Nucleus accumbens (tissue), 56 donors: ENCODE measurements at places on chromosomes 12 and 14.

- DNase-seq, result no peak
Measured at GRCh38 chr12:53171725-53172329, 8.7 kb upstream of the ZNF740 start.

DNA sequence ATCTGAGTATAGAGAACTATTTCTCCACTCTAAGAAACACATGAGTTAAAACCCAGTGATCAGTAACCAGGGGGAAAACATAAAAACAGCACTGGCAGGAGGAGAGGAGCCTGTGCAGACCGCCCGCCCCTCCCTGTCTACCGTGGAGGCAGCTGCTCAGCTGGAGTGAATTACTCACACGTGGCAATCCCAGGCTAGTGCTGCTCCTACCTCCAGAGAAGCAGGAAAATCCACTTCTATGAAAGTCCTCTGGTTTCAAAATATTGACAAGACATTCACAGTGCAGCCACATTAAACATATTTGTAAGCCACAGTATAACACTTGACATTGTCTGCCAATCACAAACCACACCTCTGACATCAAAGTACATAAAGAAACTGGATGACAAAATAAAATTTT lies 16.7 kb downstream of the TMEM132D start:
- DNase-seq, result no peak

- DNase-seq, result no peak
Measured at GRCh38 chr12:59665701-59666100, 69.9 kb downstream of the SLC16A7 start.

GRCh38 chr12:24418157-24418556 lies 468.7 kb upstream of the SOX5 start:
- no peak for DNase-seq

DNA sequence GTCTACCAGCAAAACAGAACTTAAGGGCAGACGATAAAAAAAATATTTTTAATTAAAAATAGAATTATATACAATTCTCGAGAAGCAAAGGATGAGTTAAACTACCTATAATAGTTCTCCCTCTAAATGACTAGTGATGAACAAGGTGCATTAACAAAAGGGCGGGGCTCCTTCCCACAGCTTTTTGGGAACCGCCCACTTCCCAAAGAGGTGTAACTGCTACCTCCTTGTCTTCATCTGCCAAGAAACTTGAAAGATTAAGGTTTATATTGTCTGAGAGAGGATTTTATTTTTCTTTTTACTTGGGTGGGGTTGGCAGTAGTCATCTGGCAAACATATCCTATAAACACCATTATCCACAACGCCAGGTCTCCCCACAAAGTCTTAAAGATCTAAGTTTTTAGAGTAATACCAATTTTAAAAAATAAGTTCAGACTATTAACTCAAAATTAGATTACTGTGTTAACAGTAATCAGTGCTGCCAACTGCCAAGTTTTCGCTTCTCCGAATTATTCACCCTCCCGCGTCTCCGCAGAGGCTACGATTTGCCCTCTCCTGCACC lies 938 bp downstream of the RALGAPA1 start:
- DNase-seq, result no peak

DNA sequence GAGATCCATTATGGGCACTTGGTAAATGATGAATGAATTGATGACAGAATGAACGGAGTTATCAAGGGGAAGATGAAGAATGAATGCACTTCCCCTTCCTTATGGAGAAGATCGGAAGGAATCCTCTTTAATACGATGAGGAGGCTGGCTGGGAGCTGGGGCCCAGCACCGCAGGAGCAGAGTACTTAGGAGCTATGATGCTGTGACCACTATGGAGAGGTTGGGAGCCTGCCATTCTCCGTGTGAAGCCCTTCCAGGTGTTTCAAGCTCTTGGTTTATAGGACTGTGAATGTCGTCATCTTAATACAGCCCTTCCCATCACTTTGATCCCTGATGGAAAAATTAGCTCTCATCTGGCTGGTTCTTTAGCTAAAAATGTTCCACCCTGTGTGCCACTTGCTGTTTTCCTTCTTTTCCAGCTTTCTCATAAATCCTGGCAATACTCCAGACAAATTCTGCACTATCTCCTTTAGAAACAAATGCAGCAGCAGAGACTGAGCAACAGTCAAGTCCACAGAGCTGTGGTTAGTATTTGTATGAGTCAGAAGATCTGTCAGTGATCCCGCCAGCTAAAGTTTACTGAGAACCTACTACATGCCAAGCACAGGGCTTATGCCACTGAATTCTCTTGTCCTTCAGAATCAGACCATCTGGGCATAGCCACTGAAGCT lies 263.1 kb upstream of the CRY1 start:
- DNase-seq, result no peak

DNA sequence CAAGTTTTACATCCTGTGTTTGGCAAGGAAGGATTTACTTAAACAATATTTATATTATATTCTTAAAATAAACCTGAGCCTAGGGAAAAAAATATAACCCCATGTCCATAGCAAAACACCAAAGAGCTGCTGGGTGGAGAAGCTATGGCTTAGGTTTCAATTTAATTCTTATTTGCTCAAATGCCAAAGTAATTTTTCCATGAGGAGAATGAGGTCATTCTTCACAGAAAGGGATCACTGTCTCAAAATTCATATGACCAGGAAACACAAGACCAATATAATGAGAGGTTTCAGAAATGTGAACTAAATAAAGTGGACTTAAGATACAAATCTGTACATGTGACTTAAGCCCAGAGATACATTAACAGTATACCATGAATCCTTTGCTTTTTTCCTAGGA lies 195.0 kb downstream of the PHLDA1 start:
- no peak for DNase-seq

DNA sequence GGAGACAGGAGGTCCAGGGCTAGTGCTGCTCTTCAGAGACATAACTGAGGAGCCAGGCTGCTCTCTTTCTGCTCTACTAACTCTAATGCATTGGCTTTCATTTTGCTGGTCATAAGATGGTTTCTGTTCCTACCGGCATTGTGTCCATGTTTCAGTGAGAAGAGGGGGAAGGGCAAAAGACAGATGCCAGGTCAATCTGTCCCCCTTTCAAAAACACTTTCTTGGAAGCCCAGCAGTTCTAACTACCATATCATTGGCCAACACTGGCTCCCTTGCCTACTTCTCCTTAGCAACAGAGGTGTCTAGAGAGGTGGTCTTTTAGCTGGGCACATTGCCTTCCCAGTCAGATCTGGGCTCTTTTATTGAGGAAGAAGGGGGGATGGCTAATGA lies 63.9 kb downstream of the TGFB3 start:
- DNase-seq, result no peak

DNA sequence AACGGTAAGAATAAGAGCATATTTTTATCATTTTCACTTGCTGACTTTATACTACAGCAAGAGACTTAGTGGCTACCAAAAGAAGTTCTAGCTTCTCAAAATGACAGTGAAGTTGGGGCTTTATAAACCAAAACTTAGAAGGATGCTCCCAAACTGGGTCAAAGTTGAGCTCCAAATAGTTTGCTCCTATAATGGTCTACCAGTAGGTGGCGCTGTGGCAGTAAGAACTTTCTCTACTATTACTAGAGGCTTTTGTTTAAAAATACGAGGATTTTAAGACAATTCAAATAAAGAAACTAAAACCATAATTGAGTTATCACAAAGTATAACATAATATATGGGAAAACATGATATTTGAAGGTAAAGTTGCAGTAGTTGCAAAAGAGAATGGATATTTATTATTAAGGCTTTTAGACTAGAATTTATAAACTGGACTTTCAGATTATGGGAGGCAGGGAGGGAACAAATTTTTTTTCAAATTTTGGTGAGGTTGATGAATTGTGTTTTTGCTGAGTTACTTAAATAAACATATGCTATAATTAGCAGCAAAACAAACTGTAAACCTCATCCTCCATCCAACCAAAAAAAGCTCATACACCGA lies 75.0 kb downstream of the TGFB3 start:
- DNase-seq, result no peak

GRCh38 chr14:72921396-72921795 lies 4.9 kb upstream of the DCAF4 start:
- no peak for DNase-seq

DNA sequence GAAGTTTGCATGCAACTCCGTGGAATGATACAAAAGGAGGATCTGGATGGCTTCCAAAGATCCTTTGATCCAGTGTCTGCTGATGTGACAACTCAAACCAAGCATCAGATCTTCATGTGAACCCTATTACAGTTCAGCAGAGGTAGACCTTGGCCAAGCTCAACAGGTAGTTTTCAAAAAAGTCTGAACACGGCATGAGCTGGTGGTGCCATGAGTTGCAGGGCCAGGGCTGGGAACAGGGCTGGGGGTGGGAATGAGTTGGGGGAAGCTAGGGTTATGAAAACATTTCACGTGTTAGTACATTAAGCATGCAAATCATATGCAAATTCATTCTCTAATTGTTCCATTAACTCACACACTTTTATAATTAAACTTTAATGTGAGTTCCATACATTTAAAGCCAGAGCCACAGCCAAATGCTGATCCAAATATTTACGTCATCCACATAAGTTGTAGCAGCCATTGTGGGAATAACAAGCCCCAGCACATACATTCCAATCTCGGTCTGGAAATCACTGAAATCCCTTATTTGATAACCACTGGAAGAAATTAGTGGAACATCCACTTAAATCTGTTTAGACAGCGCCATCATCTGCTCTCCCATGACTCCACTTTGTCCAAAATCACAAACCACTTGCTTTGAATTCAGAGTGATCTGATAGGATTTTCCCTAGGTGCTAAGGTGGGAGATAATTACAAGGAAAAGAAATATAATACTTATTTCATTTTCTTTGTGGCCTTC lies 158.5 kb downstream of the APAF1 start:
- no peak for DNase-seq

GRCh38 chr12:44003721-44004120 lies 167.8 kb downstream of the TMEM117 start:
- no peak for DNase-seq

- no peak for DNase-seq
Measured at GRCh38 chr12:97800561-97800960, 338.0 kb downstream of the RMST start.

- no peak for DNase-seq
Measured at GRCh38 chr12:65306366-65307168, 28.1 kb downstream of the MSRB3 start.

- no peak for DNase-seq
Measured at GRCh38 chr14:89371585-89372511, 45.2 kb downstream of the FOXN3 start.
